ENCODE measurements at places on chromosomes 3 and 15. TPM values are rescaled to one million over a fixed set of nuclear protein-coding genes. Genes with fewer than 3 reads are reported as not detected.
A peak's percentile ranks its signal among the peaks of the same experiment; 100 is the strongest.

GRCh38 chr15:43376017-43376705 lies 5.3 kb downstream of the TUBGCP4 start:
- H3K27ac ChIP-seq = no peak overlapping the region
- H3K36me3 ChIP-seq = peaks cover 37% of the 10 kb centered on the region
- peak; percentile 36 for DNase-seq
- peaks cover 20% of the 10 kb centered on the region for H3K4me1 ChIP-seq
- H3K4me3 ChIP-seq = no peak overlapping the region
- no peaks in the 10 kb centered on the region for H3K27me3 ChIP-seq

DNA sequence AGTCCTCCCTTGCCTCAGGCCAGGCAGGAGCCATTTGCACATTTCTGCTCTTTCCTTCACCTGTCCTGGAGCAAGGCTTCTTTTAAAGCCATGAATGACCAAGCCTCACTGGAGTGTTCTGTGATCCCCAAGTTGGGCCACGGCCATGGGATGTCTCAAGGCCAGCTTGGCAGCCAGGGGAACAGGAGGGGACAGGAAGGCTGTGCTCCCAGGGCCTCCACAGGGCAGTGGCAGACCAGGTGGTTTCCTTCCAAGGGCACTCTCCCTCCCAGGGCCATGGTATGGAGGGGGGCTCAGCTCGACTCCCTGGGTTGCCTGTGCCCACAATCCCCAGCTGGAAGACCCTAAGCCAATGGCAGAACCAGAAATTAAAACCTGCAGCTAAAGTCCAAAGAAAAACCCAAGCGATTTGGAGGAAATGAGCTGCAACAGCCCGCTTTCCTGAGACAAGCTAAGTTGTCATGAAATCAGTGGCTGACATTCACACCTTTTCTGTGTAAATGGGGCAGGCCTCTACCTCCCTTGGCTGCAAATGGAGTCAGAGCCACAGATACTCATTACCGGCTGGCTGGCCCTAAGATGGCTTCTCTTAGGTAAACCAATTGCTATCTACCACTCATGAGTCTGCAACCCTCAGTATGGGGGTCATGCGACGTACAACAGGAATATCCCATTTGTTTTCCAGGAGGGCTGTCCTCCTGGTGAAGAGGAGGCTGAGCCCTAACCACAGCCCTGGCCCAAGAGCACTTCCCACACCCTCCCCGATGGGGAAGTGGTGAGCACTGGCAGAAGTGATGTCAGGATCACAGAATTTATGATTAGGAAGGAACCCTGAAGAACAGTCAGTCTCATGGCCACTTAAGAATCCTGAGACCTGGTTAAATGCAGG lies 83.3 kb downstream of the SNRK start:
- H3K27ac ChIP-seq = no peak overlapping the region
- H3K4me3 ChIP-seq = no peak overlapping the region
- no peaks in the 10 kb centered on the region for H3K4me1 ChIP-seq
- no peaks in the 10 kb centered on the region for H3K36me3 ChIP-seq
- DNase-seq = no peak

DNA sequence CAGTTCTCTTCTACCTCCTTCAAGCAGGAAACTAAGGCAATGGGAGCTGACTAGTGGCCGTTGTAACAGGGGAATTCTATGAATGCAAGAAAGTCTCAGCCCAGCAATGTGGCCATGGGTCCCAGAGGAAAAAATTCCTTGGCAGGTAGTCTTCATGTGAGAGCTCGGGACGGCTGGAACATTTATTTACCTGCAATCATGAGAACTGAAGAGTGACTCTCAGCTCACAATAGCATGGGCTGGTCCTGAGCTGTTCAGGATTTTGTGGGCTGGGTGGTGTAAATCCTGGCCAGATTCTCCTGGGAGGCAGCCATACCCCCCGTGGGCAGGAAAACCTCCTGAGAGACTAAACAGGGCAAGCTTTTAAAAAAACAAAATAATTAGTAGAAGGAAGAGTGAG lies 330.3 kb upstream of the CTNNB1 start:
- H3K27me3 ChIP-seq = no peaks in the 10 kb centered on the region
- no peaks in the 10 kb centered on the region for H3K36me3 ChIP-seq
- no peak overlapping the region for H3K4me3 ChIP-seq
- H3K4me1 ChIP-seq = no peaks in the 10 kb centered on the region
- no peak overlapping the region for H3K27ac ChIP-seq

- no peak overlapping the region for H3K27ac ChIP-seq
- DNase-seq = no peak
- H3K4me1 ChIP-seq = no peaks in the 10 kb centered on the region
- no peaks in the 10 kb centered on the region for H3K36me3 ChIP-seq
These were observed 227.6 kb downstream of the ZPLD1 start for GRCh38 chr3:102662498-102662772.

DNA sequence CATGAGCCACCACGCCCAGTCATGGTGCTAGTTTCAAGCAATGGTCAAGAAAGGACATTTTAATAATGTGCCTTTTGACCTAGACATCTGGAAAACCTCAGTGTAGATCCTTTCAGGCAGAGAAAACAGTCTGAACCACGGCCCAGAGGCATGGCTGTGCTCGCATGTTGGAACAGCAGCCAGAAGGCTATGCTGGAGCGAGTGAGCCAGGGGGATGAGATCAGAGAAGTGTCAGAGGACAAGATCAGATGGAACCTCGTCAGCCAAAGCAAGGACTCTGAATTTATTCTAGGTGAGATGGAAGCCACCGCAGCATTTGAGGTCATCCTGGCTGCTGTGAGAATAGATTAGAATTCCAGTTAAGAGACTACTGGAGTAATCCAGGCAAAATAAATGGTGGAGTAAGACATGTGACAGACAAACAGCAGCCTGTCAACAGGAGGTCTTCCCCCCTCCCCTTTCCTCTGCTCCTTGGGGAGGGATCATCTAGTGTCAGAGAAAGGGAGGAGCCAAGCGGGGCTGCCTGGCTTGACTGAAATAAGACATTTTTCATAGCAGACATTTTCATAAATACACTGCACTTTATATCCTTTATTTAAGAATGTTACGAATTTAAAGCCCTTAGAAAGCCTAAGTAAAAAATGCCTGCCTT lies 40.4 kb upstream of the ACKR4 start:
- H3K27ac ChIP-seq = no peak overlapping the region
- H3K27me3 ChIP-seq = no peaks in the 10 kb centered on the region
- H3K4me1 ChIP-seq = no peaks in the 10 kb centered on the region
- H3K36me3 ChIP-seq = no peaks in the 10 kb centered on the region
- DNase-seq = no peak

DNA sequence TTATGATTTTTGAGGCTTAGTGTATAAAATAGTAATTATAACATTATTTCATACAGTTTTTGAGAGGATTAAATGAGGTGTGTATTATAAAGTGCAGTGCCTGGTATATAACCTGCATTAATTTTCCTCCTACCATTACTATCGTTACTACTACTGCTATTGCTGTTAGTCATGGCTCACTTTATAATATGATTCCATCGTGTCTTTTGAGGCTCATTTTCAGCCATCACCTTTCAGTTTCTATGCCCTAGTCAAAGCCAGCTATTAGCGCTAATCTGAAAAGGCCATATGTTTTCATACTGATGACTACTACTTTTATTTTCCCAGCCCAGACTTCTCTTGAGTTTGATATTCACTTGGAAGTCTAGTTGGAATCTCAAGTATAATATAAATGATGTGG lies 5.5 kb downstream of the MEF2A start:
- H3K27me3 ChIP-seq = no peaks in the 10 kb centered on the region
- H3K27ac ChIP-seq = no peak overlapping the region
- H3K4me1 ChIP-seq = peaks cover 10% of the 10 kb centered on the region
- H3K36me3 ChIP-seq = no peaks in the 10 kb centered on the region
- H3K4me3 ChIP-seq = no peak overlapping the region

DNA sequence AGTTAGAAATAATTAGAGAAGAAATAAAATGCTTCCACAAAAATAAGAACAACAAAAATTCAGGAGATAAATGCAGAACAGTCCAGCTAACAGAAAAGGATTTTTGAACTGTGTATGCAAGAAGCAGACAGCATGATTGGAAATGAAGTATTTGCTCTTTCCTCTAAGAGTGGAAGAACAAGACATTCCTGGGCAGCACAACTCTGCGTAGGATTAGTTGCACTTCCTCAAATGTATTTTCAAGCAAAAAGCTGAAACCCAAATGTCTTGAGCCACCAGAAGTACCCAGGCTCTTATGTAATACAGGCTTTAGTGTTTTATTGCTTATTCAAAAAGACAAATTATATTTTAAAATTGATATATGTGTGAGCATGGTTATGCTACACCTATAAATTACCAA lies 127.2 kb downstream of the ZBTB20 start:
- no peak overlapping the region for H3K27ac ChIP-seq
- H3K36me3 ChIP-seq = peaks cover 2% of the 10 kb centered on the region
- H3K4me3 ChIP-seq = no peak overlapping the region
- DNase-seq = no peak
- no peaks in the 10 kb centered on the region for H3K27me3 ChIP-seq

- H3K36me3 ChIP-seq = peaks cover 38% of the 10 kb centered on the region
- DNase-seq = no peak
- H3K4me3 ChIP-seq = no peak overlapping the region
These were observed 142.9 kb downstream of the ADAM10 start for GRCh38 chr15:58606577-58607080.

DNA sequence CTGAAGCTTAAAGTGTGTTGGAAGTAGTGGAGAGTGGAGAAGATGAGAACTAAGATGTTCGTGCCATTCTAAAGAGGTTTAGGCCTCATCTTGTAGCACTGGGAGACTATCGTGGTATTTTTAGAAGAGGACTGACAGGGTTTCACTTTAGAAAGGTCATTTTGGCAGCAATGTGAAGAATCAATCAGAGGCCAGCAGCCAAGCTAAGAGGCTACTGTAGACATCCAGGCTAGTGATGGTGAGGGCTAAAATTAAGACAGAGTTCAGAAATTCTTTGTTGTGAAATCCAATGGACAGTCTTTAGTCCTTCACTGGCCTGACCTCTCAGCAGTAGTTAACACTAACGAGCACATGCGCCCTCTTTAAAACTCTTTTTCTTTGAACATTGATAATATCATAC lies 288.2 kb downstream of the TBL1XR1 start:
- H3K4me1 ChIP-seq = no peaks in the 10 kb centered on the region
- H3K4me3 ChIP-seq = no peak overlapping the region
- DNase-seq = no peak
- no peaks in the 10 kb centered on the region for H3K36me3 ChIP-seq

- no peaks in the 10 kb centered on the region for H3K36me3 ChIP-seq
- H3K27me3 ChIP-seq = no peaks in the 10 kb centered on the region
- no peak overlapping the region for H3K27ac ChIP-seq
- no peak overlapping the region for H3K4me3 ChIP-seq
These were observed 10.0 kb downstream of the TRPM1 start for GRCh38 chr15:31091481-31091880.

- no peaks in the 10 kb centered on the region for H3K27me3 ChIP-seq
- no peaks in the 10 kb centered on the region for H3K4me1 ChIP-seq
- no peak overlapping the region for H3K27ac ChIP-seq
- no peak for DNase-seq
- no peak overlapping the region for H3K4me3 ChIP-seq
- no peaks in the 10 kb centered on the region for H3K36me3 ChIP-seq
These were observed 54.1 kb downstream of the SRGAP3 start for GRCh38 chr3:9195390-9195789.

DNA sequence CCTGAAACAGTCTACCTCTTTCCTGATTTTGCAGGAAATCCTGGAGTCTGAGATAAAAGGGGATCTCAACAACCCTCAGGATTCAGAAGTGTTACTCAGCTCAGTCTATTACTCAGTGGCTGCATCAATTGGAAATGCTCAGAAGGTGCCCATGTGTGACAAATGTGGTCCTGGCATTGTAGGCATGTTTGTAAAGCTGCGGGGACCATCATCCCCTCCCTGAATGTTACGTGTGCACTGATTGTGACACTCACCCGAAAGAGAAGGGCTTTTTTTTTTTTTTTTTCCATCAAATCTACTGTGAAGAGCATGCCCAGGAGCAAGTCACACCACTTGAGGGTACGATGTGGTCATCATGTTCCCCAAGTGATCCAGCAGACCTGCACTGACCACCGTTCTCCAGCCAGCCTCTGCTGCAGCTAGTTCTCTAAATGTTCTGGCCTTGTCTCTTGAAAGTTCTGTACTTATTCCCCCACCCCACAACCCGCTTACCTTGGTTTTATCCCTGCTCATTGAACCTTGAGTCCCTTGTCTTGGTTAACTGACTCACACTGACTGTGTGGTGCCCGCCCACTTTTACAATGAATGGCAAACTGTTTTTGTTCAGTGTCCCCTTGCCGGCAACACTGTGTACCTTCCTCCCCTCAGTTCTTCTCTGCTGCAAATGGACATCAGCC lies 19.8 kb downstream of the ST3GAL6 start:
- no peak for DNase-seq
- no peaks in the 10 kb centered on the region for H3K4me1 ChIP-seq
- no peak overlapping the region for H3K27ac ChIP-seq
- H3K4me3 ChIP-seq = no peak overlapping the region
- no peaks in the 10 kb centered on the region for H3K27me3 ChIP-seq

The POC1A gene
- 1.7 TPM for total RNA-seq

The NECTIN3 gene
- 3.1 TPM for total RNA-seq

The CLDN1 gene
- 0.39 TPM for total RNA-seq

The THSD4 gene
- total RNA-seq = not detected

The SLC22A13 gene
- 0.76 TPM for total RNA-seq

The CAMK2N2 gene
- 0.37 TPM for total RNA-seq

The TICRR gene
- 0.30 TPM for total RNA-seq

The SLC28A1 gene
- total RNA-seq = not detected

The EXD1 gene
- total RNA-seq = not detected

Measured in CD4-positive, CD25-positive, alpha-beta regulatory T cell (primary cell).